ENCODE measurements at places on chromosomes 7 and 10. TPM values are rescaled to one million over a fixed set of nuclear protein-coding genes. Genes with fewer than 3 reads are reported as not detected.

Gene ELOVL3
- total RNA-seq = not detected

Gene PNLIPRP1
- total RNA-seq = not detected

Gene SLC16A12
- total RNA-seq = not detected

- no peak for DNase-seq
- H3K4me3 ChIP-seq = no peak overlapping the region
- H3K4me1 ChIP-seq = no peaks in the 10 kb centered on the region
Measured at GRCh38 chr10:5079836-5080235, 14.4 kb upstream of the AKR1C3 start.

DNA sequence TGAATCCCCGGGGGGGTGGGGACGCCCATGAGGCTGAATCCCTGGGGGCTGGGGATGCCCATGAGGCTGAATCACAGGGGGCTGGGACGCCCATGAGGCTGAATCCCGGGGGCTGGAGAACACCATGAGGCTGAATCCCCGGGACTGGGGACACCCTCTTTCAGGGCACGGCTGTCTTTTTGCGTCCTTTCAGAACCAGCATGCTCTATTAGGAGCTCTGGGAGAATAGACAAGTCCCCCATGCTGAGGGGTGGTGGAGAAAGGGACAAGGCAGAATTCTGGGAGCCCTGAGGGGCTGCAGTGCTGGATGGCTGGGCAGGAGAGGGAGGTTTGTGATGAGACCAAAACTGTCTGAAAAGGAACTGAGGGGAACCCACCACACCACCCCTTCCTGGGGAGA is 257.3 kb upstream of the TCERG1L start:
- no peak for DNase-seq
- no peak overlapping the region for H3K4me3 ChIP-seq
- H3K27me3 ChIP-seq = no peaks in the 10 kb centered on the region
- no peak overlapping the region for H3K27ac ChIP-seq
- no peaks in the 10 kb centered on the region for H3K4me1 ChIP-seq

DNA sequence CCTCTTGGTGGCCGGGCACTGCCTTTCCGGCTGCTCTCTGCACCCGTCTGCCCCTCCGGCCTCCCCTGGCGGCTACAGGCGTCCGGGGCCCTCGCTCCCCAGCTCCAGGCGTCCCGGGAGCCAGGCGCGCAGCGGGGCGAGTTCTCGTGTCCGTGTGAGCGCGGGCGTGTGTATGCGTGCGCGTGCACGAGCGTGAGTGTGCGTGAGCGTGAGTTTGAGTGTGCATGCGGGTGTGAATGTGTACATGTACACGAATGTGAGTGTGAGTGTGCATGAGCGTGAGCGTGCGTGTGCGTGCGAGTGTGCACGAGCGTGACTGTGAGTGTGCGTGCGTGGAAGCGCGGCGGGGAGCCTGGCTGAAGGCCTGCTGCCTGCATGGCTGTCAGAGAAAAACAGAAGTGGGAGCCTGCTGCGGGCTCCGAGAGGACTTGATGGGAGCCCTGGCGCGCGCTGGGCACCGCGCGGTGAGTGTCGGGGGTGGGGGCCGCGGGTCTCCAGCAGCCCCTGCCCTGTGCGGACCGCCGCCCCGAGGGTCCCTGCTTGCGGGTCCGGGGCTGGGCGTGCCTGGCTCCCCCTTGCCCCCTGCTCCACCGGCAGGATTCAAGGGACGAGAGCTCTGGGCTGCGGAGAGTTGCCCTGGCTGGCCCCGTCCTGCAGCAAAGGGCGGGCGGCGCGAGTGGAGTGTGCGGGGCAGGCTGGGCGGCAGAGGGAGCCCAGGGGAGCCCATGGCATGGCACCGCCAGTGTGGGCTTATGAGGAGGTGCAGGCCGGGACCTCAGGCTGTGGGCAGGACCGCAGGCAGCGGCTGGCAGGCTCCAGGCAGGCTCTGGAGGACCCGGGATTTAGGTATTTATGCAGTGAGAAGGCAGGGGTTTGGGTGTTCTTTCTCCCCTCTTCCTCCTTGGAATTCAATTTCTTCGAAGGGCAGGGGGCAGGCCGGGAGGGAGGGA is 75.8 kb upstream of the EN2 start:
- no peaks in the 10 kb centered on the region for H3K36me3 ChIP-seq
- peaks cover 17% of the 10 kb centered on the region for H3K4me1 ChIP-seq

- H3K4me3 ChIP-seq = no peak overlapping the region
- H3K36me3 ChIP-seq = no peaks in the 10 kb centered on the region
- no peak for DNase-seq
- H3K27me3 ChIP-seq = no peaks in the 10 kb centered on the region
- H3K27ac ChIP-seq = no peak overlapping the region
Measured at GRCh38 chr7:108270385-108271015, 140.3 kb upstream of the LAMB4 start.

GRCh38 chr10:70683601-70683934 is 11.3 kb downstream of the ADAMTS14 start:
- no peaks in the 10 kb centered on the region for H3K36me3 ChIP-seq
- H3K4me3 ChIP-seq = no peak overlapping the region
- no peak overlapping the region for H3K27ac ChIP-seq
- H3K27me3 ChIP-seq = no peaks in the 10 kb centered on the region
- no peaks in the 10 kb centered on the region for H3K4me1 ChIP-seq

DNA sequence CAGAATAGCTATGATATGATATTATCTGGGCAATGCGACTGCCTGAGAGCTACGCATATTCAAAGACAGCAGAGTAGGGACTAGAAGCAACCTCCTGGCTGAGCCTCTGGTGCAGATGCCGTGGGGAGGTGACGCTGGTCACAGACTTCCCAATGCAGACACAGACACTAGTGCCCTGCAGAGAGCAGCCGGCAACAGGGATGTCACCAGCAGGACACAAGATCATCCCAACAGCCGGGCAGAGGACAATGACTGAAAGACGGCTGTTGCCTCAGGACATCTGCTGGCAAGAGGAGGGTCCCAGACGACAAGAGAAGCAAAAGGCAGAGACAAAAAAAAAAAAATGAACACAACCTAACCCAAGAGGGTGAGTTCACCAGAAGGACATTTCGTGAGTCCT is 104.6 kb downstream of the CALN1 start:
- H3K27me3 ChIP-seq = no peaks in the 10 kb centered on the region
- no peaks in the 10 kb centered on the region for H3K36me3 ChIP-seq
- no peak overlapping the region for H3K27ac ChIP-seq
- H3K4me3 ChIP-seq = no peak overlapping the region
- H3K4me1 ChIP-seq = no peaks in the 10 kb centered on the region

DNA sequence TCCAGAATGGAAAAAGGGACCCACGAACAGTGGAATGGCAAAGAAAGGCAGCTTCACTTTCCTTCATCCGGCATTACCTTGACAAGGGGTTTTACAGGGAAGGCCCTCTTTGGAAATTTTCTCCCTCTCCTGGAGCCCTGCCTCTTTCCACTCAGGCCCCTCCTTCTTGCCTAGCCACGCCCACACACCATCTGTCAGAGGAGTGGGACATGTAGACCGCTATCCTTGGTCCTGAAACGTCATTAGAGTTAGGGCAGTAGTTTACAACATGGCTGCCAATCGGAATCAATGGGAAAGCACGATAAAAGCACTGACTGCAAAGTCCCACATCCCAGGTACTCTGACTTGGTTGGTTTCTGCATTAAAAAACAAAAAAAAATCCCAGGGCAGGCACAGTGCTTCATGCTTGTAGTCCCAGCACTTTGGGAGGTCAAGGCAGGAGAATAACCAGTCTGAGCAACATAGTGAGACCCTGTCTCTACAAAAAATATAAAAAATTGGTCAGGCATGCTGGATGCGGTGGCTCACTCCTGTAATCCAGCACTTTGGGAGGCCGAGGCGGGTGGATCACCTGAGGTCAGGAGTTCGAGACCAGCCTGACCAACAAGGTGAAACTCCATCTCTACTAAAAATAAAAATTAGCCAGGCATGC is 96.4 kb downstream of the MARCHF5 start:
- no peak for DNase-seq
- no peak overlapping the region for H3K27ac ChIP-seq
- no peaks in the 10 kb centered on the region for H3K27me3 ChIP-seq
- no peaks in the 10 kb centered on the region for H3K36me3 ChIP-seq

- no peaks in the 10 kb centered on the region for H3K4me1 ChIP-seq
- no peaks in the 10 kb centered on the region for H3K27me3 ChIP-seq
- H3K27ac ChIP-seq = no peak overlapping the region
- no peak for DNase-seq
- no peak overlapping the region for H3K4me3 ChIP-seq
Measured at GRCh38 chr7:3430588-3430987, 129.5 kb downstream of the SDK1 start.

DNA sequence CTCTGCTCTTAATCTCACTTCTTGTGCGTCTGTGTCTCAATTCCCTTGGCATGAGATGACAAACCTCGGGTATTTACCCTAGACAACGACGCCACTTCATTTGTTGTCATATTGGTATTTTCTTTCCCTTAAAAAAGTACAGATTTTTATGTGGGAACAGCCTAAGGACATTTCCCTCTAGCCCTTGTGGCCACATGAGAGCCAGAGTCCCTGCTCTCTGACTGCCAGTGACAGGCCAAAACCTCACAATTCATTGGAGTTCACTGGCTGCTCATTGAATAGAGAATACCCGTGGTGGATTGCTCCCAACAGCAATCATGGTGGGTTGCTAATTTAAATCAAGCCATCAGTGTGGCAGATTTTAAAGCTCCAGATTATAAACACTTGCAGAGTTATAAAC is 191.3 kb upstream of the FAM3C start:
- no peaks in the 10 kb centered on the region for H3K36me3 ChIP-seq
- no peak overlapping the region for H3K27ac ChIP-seq
- no peak overlapping the region for H3K4me3 ChIP-seq
- no peak for DNase-seq

- H3K4me1 ChIP-seq = no peaks in the 10 kb centered on the region
- no peak overlapping the region for H3K4me3 ChIP-seq
- peaks cover 29% of the 10 kb centered on the region for H3K27me3 ChIP-seq
- H3K36me3 ChIP-seq = no peaks in the 10 kb centered on the region
- DNase-seq = no peak
Measured at GRCh38 chr10:97511711-97512440, 13.2 kb downstream of the UBTD1 start.

All from T-cell (primary cell).